ENCODE measurements at places on chromosomes 2 and 18.

- no peak for DNase-seq
These were observed 46.6 kb downstream of the HDAC4 start for GRCh38 chr2:239354132-239354790.

DNA sequence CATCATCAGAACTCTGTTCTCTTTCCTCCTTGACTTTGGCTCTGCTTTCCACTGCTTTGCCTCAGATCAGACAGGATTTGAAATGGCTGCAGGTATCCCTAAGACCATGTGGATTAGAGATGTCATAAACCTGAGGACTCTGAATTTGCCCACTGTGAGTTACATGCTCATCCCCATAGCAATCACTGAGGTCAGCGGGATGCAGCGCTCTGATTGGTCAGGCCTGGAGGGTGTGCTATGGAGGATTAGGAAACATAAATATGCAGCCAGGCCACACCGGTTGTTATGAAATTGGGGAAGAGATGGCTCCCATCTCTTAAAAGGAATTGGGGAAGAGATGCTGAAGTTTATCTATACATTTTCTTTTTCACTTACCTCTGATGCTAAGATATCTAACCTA lies 73.7 kb upstream of the DNAJC10 start:
- DNase-seq = no peak

GRCh38 chr2:19554520-19554919 lies 196.1 kb upstream of the OSR1 start:
- no peak for DNase-seq

- DNase-seq = no peak
These were observed 372.2 kb downstream of the NYAP2 start for GRCh38 chr2:225771701-225772100.

- no peak for DNase-seq
These were observed 55.2 kb downstream of the ZEB2 start for GRCh38 chr2:144464730-144465129.

DNA sequence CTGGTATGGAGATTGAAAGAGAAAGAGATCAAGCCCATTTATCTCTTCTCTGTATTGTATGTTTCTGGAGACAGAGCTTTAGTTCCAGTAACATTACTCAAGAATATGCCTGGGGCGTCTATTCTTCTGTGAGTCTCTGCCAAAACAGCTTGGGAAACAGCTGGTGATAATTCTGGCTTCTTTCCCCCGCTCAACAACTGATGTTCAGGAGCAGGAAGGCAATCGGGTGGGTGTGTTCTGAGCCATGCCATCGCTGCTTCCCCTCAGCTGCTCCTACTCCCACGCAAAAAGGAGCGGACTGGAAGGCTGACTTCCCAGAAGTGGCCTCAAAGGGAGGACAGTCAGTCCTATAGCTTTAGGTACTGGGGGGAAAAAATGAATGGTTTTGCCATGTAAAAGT lies 695.1 kb downstream of the PLCL1 start:
- no peak for DNase-seq

GRCh38 chr18:72871091-72871490 lies 3.3 kb upstream of the NETO1 start:
- no peak for DNase-seq

- DNase-seq = no peak
These were observed 13.1 kb downstream of the HS6ST1 start for GRCh38 chr2:128305555-128306080.

DNA sequence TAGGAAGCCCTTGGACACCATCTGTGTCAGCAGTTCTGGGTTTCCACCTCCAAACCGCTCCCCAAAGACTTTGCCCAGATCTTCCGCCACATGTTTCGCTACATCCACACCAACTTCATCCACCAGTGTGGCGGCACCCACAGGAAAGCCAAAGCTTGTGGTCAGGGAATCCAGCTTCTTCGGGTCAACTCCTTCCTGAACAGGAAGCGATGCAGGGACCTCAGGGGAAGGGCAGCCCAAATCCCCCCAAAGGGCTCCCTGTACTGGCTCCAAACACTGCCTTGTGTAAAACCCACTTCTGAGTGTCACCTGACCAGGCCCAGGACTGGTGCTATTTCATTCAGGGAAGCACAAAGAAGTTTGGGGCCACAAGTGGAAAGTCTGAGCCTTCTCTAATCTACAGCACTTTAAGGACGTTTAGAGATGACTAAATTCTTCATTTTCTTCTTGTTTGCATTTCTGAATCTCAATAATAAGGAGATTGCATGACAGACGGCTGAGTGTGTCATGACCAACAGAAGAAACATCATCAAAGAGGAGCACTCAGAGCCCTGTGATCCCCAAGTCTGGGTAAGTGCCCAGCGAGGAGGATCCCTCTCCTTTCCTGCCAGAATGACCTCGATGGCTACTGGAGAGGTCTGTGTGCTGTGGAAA lies 20.8 kb downstream of the GAREM2 start:
- no peak for DNase-seq

DNA sequence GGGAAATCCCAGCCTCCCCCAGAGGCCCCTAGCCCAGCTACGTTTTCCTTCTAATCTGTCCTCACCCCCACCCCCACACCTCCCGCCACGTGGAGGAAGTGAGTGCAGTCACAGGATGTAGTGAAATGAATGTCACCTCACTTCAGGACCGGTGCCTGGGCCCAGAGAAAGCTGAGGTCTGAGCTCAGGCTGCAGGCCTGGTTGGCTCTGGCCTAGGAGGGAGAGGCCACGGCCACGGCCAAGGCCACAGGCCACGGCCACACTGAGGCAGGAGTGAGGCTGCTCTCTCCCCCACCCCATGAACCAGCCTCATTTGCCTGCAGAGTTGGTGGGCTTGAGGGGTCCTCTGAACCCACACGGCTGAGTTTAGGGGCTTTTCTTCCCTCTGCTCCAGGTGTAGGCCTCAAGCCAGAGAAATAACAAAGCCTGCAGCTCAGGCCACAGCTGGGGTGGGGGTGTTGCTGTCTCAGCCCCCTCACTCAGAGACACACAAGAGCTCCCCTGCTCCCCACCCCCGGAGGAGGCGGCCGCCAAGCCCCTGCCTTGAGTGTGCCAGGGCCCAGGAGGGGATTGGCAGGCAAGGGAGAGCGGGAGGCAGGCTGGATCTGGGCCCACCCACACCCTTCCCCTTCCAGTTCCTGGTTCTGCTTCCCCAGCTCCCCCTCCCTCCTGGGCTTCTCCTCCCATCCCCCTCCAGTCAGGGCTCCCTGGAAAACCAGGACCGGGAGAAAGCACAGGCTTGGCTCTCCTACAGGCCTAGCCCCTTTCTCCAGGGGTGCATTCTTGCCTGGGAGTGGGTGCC lies 27.0 kb downstream of the DNMT3A start:
- DNase-seq = no peak

DNA sequence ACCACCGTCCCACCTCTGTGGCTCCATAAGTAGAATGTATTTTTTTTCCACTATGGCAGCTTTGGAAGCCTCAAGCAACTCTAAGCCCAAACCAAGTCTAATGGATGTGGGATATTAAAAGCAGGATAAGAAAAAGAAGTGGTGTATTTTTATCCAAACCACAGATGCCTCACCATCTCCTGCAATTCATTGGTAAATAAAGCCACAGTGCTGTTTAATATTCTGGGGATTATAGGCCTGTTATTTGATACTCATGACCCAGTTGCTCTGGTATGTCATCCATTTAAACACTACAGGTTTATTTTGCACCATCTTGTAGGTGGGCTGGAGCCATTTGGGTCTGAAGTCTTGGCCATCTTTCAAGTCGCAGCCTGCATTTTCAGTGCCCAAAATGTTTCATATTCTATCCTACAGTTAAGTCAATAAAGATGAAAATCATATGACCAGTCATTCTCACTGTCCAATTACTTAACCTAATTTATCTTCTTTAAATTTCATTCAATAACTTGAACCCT lies 279.5 kb upstream of the EPHA4 start:
- no peak for DNase-seq

DNA sequence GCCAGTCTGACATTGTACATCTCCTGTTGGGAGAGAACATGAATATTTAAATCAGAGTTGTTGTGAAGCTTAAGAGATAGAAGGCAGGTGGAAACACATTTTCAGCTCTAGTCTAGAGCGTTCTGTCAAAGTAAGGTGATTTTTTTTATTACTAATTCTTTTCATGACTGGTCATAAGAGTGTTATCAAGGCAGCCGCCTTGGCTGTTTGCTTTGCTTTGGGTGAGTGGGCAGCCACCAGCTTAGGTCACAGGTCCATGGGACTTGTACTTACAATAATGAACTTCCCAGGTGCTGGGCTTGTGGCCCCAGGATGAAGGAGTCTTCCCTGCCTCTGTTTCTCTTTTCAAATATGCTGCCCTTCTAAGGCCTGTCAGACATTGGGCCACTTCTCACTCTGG lies 256.3 kb downstream of the SRBD1 start:
- DNase-seq = no peak

GRCh38 chr2:227402959-227403358 lies 15.2 kb upstream of the SCYGR1 start:
- DNase-seq = no peak

GRCh38 chr2:222968550-222969155 lies 83.3 kb upstream of the KCNE4 start:
- no peak for DNase-seq

DNA sequence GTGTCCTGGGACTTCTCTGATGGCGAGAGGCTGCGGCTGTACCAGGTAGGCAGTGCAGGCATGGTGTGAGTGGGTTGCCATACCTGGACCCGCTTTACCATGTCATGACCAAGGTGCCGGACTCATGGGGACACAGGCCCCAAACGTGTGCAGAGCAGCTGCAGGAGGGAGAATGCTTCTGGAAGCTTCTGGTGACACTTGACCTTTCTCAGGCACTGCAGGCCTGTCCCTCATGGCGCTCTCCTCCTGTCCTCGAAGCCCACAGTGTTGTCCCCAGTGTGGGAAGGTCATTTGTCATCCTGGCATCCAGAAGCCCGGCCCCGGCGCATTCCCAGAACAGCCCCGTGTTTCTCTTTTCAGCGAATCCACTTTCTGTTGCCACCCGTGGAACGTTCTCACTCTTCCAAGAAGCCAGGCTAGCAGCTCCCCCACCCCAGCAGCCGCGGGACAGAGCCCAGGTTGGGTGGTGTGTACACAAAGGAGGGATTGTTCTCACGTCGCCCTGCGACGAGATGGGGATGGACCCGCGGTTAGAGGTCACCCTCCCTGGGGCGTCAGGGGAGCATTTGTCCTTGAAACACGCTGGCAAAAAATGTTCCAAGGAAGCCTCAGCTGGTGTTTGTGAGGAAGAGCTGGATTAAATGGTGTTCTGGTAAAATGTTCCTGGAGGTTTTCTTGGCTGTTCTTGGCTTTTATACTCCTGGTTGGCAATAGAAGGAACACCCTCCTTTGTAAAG lies 43.7 kb downstream of the SH3BP4 start:
- DNase-seq = no peak

DNA sequence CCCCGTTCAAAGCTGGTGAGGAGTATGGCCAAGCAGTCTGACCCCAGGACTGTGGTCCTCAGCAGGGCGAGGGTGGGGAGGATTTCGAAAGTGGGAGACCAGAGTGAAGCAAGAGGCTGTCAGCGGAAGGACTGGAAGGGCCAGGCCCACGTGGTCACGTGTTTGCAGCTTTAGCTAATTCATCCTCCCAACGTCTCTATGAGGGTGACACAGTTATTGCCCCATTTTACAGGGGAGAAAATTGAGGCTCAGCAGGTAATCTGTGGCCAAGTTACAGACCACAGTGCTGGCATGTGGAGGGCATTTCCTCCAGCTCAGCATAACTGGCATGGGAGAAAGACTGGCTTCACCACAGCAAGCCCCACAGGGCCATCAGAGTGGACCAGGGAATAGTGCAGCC lies 45.4 kb upstream of the LTBP1 start:
- DNase-seq = no peak

DNA sequence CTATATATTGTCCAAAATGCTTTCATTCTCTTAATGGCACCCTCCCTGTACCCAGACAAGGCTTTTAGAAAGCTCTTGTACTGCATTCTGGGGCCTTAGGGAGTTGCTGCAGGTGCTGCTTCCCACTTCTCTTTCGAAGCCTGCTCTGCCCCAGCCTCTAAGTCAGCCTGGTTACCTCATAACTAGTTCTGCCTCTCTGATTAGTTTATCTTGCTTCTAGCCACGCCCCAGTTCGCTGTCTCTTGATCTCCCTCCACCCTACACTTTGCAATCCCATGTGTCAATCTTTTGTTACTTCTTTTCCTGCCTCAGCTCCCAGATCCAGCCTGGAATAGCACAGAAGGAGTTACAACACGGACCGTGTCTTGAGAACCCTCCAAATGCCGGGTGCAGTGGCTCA lies 13.8 kb upstream of the NCOA1 start:
- no peak for DNase-seq

DNA sequence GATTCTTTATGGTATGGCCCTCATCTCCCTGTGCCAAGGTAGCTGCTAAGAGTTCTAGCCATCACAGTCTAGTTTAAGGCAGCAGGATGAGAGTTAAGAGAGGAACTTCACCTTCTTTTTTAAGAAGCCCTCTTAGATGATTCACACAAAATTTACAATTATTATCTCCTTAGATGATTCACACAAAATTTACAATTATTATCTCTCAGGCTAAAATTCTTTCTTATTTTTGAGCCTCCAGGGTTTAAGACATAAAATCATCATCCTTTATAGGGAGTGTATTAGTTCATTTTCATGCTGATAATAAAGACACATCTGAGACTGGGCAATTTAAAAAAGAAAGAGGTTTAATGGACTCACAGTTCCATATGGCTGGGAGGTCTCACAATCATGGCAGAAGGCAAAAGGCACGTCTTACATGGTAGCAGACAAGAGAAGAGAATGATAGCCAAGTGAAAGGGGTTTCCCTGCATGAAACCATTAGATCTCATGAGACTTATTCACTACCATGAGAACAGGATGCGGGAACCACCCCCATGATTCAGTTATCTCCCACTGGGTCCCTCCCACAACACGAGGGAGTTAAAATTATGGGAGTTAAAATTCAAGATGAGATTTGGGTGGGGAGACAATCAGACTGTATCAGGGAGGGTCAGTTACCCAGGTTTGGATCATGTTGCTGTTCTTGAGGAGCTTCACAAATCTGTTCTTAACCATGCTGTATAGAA lies 133.0 kb upstream of the MYO3B start:
- DNase-seq = no peak

DNA sequence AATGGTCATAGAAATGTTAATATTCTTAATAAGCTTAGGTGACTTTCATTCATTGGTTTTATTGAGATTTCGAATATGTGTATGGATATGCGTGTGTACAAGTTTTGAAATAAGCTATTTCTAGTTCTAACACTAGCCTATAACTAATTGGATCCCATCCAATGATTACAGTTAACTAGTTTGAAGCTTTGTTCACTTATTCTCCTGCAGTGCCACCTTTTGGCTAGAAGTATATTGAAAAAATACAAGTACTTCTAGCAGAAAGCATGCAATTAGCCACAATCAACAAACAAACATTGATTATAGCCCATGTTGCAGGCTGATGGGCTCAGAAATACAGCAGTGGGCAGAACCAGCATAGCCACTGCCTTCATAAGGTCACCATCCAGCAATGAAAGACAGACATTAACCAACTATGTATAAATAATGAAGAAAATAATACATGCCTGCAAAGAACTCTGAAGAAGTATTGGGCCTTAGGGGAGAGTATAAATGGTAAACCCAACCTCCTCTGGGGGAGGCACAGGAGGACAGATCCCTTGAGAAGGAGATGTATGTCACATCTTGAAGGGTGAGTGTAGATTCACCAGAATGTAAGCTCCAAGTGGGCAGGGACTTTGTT lies 5.1 kb upstream of the PIEZO2 start:
- no peak for DNase-seq

GRCh38 chr18:41326311-41326710 lies 628.7 kb upstream of the PIK3C3 start:
- DNase-seq = no peak

- no peak for DNase-seq
These were observed 8.6 kb upstream of the PLEKHM3 start for GRCh38 chr2:208033701-208034502.

- no peak for DNase-seq
These were observed 81.9 kb downstream of the SLC8A1 start for GRCh38 chr2:40370007-40370395.
